ENCODE measurements at places on chromosomes 1 and 21.
A peak's percentile ranks its signal among the peaks of the same experiment; 100 is the strongest.

GRCh38 chr1:203424861-203425662 is 50.5 kb upstream of the PRELP start:
- DNase-seq: no peak

DNA sequence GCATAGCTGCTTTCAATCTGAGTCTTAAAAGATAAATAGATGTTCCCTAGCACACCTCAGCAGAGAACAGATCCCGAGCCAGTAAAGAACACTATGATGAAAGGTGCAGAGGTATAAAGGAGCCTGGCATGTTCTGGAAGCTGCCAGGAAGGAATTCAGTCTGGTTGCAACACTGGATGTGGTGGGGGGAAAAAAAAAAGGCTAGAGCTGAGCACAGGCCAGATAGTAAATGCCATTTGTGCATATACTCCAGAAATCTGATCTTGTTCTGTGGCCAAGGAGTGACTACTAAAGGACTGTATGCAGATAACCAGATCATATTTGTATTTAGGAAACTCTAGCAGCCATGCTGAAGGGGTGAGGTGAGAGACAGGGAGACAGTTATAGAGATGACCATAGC is 240.3 kb downstream of the VAV3 start:
- DNase-seq: no peak

- no peak for DNase-seq
These were observed 2.2 kb upstream of the PRKCZ start for GRCh38 chr1:2047749-2048729.

DNA sequence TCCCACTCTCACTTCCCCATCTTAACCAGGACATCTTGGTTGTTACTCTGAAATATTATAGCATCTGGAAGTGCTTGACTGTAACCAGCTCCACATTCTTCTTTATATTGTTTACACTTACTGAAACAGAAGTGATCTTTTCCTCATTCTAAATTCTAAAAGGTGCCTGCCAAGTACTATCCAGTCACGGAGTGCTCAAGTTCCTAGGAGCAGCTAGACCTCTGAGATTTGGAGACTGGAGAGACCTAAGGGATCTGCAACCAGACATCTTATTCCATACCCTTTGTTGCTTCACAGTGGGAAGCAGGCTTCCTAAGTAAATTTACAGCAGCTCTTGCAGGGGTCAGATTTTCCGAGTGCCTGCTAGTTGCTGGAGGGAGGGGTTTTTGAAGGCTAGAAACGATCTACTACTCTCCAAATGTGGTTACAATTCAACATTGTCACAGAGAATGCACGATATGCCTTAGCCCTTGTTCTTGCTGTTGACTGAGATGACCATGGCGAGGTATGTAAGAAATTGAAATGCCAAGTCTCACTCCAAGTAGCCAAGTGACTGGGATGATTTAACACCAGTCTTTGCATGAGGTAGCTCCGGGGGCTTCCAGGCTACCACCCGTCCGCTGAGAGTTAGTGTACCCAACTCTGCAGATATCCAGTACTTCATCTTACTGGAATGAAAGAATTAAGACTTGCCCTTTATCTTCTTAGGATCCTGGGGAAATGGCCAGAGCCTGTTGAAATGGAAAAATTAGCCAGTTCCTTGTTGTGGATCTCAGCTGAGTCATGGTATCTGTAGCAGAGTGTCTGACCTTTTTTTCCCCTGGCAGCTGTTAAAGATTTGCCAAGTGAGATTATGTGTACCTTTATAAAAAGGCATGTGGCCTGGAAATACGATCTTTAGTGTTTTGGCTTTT is 150.8 kb downstream of the MAST2 start:
- DNase-seq: no peak

GRCh38 chr21:36257657-36258056 is 62.3 kb upstream of the MORC3 start:
- no peak for DNase-seq

- DNase-seq: no peak
These were observed 16.5 kb downstream of the TTC34 start for GRCh38 chr1:2784854-2785630.

GRCh38 chr1:119689511-119689910 is 22.2 kb upstream of the PHGDH start:
- DNase-seq: no peak

DNA sequence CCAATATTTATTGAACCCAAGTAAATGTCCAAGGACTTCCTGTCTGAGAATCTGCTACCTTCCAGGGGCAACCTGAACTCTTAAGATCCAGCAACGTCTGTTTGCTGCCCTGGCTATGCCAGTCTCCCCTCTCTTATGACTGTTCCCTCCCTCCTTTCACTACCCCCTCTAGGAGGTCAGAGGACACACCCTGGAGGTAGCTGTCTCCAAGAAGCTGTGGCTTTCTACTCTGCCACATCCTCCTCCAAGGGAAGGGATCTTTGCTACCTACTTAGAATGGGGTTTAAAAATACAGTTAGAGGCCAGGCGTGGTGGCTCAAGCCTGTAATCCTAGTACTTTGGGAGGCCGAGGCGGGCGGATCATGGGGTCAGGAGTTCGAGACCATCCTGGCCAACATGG is 3.6 kb upstream of the SMPDL3B start:
- no peak for DNase-seq

DNA sequence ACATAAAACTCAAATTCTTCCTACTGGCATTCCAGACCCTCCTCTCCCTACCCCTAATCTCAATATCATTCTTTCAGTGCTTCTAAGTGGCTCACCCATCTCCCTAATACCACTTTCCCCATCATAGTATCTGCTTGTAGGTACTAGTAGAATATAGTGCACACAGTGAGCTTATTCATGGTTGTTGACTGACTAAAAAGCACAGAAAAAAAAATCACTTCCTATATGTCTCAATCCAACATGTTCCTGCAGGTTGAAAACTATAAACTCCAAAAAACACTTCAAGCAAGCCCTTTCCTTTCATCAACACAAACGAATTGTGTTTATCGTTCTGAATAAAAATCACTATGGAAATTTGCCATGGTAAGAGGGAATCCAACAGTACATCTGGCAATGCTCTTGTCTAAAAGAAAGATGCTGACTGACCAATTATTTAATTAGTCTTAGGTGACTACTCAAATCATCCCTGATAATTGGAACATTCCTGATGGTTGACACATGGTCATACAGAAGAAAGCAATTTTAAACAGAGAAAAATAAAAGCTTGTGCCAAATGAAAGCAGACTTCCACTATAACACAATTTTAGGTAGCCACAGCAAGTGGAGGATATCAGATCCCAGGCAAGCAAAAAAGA is 87.1 kb downstream of the NDUFS5 start:
- no peak for DNase-seq

DNA sequence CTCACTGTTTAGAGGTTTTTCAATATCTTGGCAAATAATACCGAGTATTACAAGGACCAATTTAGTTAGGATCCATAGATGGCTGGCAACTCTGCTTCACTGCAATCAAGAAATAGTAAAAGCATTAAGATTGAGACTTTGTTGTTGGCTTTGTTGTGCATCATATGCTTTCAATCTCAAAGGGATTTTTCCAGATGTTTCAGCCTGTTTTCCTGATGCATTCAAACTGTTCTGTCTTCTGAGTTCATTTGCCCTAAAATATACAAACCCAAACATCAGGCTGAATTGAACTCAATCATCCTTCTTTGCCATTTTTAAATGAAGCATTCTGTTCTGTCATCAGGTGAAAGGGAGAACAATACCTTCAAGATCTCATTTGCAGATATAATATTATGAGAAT is 248.7 kb downstream of the TTLL7 start:
- no peak for DNase-seq

DNA sequence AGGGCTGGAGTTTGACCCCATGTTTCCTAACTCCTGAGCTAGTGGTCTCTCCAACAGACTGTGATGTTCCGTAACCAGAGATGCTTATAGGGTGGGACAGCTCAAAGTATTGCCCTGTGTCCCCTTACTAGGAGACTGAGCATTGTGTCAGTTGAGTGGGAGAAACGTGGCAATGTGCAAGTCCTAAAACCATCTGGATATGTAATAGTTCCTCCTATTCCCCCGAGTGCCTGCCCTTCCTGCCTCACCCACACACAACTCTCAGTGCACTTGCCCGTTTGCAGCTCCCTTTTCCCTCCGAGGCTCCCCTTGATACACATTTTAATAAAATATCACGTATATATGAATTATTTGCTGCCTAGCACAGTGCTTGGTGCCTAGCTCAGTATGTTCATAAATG is 3.4 kb downstream of the PIGV start:
- no peak for DNase-seq

- no peak for DNase-seq
These were observed 11.0 kb downstream of the DMRTB1 start for GRCh38 chr1:53470155-53470554.

DNA sequence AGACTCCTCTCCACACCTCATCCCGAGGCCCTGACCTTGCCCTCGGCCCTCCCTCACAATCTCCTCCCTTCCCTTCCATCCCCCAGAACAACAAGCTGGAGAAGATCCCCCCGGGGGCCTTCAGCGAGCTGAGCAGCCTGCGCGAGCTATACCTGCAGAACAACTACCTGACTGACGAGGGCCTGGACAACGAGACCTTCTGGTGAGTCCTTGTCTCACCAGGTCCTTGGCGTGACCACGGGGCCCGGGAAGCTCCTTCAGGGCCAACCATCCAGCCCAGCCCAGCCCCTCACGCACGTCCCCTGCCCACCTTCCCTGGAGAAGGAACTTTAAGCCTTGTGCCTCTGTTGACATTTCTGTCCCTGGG is 15.6 kb downstream of the PODN start:
- no peak for DNase-seq

DNA sequence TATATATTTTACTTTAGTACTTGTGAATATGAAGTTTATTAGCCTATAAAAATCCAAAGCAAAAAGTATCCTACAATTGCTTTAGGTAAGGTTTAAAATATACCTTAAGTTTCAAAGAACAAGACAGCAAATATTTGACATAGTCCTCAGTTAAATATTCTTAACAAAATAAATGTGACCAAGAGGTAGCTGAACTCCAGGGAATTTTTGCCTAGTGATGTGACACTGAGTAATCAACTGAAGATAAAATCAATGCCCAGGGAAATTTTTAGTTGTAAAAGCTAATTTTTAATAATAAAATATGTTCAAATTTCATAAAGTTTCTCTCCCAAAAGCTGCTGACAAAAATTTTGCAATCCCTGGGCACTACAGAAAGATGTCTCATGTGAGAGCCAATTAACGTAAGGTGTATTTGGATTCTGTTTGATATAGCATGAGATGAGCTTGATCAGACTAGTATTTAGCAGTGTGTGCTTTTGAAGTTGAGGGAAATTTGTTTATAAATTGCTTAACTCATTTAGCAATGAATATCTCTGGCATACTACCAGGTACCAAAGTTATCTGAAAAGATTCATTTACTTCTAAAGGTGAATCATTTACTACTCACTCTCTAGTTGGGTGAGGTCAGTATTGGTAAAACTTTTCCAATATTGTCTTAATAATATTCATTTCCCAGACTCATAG is 80.2 kb upstream of the PALMD start:
- DNase-seq: no peak

GRCh38 chr1:972726-973458 is 6.6 kb downstream of the PLEKHN1 start:
- DNase-seq: no peak

DNA sequence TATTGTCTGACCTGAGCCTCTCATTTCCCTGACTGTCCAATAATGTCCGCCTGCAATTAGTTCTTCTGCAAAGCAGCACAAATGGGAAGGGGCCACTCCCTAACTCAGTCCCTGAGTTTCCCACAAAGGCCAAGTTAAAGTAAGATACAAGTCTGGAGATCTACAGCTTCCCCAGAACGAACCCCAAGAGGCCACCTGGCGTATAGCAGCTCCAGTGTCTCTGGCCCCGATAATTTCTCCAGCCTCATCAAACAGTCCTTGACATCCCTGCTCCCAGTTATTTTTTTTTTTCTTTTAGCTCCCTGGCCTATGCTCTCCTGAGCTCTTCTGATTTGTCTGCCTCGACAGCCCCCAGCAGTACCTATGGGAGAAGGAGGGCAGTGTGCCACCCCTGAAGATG is 8.1 kb upstream of the ACKR1 start:
- no peak for DNase-seq

GRCh38 chr1:17849216-17849615 is 94.1 kb downstream of the ACTL8 start:
- DNase-seq: no peak

GRCh38 chr1:219276049-219276738 is 102.5 kb downstream of the LYPLAL1 start:
- no peak for DNase-seq

DNA sequence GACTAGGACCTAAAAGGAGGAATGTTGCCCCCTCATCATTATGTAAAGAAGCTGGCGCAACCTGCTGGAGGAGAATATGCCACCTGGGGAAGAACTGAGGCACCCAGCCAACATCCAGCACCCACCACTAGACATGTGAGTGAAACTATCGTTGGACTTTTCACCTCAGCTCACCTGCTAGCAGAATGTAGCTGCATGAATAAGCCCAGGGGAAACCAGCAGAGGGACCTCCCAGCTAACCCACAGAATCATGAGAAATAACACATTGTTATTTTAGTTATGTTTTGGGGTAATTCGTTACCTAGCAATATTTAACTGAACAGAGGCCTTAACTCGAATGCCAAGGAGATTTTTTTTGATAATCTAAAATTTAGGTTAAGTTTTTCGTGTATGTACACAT is 542.5 kb upstream of the DAB1 start:
- DNase-seq: no peak

DNA sequence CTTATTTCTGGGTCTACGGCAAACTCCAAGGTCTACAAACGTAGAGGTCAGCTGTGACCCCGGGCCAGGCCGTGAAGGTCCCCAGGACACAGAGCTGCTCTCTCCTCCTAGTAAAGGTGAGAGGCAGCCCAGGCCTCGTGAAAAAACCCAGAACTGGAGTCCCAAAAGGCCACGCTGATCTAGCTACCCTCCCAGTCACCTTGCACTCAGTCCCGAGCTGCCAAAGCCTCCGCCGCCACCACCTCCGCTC is 125 bp downstream of the ATP5PF start:
- DNase-seq: no peak

DNA sequence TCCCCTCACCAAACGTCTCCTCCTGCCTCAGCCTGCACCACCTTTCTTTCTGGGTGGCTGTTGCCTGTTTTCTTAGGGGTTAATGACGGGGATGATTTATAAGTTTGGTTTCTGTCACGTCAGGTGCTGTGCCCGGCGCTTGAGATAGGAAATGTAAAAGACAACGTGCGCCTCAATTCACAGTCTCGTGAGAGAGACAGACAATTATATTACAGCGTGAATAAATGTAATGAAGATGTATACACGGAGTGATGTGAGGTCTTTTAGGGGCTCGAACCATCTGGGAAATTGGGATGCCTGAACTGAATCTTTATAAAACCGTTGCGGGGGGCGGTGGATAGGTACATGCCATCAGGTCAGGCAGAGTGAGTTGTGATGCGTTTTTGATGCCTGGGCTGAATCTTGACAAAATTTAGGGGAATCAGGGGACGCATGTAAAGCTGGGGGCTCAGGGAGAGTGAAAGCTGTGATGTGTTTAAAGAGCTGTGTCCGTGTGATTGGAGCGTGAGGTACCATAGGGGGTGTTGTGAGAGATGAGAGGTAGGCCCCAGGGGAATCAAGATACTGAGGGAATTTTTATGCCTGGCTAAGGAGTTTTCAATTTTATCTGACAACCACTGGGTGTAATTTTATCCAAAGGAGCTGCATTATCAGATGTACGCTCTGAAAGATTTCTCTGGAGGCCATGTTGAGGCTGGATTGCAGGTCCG is 831 bp downstream of the TIPRL start:
- no peak for DNase-seq

- DNase-seq: peak; percentile 82
These were observed at the start of gene NEGR1 for GRCh38 chr1:72282271-72283021. NEGR1 (minus strand) TSS chr1:72282539.

GRCh38 chr1:111347026-111347425 is 56.4 kb downstream of the CHIA start:
- no peak for DNase-seq

GRCh38 chr1:168362991-168363390 is 82.3 kb downstream of the TBX19 start:
- no peak for DNase-seq
